ENCODE measurements at places on chromosomes 5 and 9.

GRCh38 chr5:134576386-134577021, 51.0 kb downstream of the JADE2 start:
- DNase-seq = no peak

GRCh38 chr5:89179731-89180130, 296.7 kb upstream of the MEF2C start:
- DNase-seq = no peak

DNA sequence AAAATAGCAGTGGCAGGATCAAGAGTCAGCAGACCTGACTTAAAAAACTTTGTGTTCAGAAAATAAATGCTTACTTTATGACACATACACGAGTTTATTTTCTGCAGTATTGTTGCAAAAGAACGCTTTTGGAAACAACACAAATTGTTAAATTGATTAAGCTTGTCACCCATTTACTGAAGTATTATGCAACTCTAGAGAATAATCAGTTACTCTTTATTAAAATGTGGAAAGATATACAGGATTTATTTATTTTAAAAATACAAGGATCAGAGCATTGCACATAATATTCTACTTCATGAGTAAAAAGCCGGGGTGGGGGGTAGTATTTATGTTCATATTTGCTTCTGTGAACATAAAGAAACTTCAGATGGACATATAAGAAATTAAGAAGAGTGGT, 20.0 kb downstream of the FYB1 start:
- DNase-seq = no peak

GRCh38 chr5:307794-308579, 13.5 kb upstream of the AHRR start:
- DNase-seq = no peak

- no peak for DNase-seq
Measured at GRCh38 chr5:10140195-10140973, 109.3 kb downstream of the ATPSCKMT start.

DNA sequence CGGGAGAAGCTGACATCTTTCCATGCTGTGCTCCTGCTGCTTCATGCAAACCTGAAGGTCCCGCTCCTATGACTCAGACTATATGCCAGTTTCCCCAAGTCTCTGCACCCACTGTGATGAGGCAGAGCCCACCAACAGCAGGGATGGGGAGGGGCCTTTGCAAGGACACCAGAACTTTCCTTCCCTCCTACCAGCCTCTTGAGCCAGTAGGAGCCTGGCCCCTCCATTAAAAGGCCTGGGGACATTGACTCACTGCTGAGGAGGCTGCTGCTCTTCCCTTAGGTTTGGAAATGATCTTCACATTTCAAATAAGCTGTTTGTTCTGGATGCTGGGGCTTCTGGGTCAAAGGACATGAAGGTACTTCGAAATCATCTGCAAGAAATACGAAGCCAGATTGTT, 26.1 kb upstream of the CTSL start:
- no peak for DNase-seq

- no peak for DNase-seq
Measured at GRCh38 chr9:83475741-83476140, 62.5 kb downstream of the FRMD3 start.

GRCh38 chr5:151663617-151664293, 23.0 kb downstream of the SPARC start:
- DNase-seq = no peak

DNA sequence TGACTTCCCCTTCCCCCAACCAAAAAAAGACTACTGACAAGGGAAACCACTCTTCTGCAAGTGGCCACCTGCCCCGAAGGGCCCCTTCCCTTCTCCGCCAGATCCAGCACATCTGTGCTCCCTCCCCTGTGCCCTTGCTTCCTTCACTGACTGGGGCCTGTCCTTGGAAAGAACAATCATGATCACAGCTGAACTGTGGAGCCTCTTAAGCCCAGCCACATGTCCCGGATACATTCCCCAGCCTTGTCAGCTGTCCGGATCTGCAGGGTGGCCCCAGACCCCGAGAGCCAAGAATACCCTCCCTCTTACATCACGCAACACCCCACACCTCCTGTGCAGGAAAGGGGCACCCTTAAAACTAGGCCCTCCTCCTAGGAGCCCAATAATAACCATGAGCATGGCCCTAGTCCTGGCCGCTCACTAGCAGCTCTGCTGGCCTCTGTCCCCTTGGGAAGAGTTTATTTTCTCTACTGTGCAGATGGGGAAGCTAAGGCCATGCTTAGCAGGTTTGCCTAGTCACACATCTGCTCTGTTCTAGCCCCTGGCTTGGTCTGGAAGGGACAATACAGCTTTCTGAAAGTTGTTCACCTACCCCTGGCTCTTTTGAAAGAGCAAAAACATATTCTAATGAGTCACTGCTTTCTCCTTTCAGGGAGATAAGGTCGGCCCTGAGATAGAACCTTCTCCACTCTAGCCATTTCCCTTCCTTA, 3.8 kb downstream of the SPRY4 start:
- no peak for DNase-seq

DNA sequence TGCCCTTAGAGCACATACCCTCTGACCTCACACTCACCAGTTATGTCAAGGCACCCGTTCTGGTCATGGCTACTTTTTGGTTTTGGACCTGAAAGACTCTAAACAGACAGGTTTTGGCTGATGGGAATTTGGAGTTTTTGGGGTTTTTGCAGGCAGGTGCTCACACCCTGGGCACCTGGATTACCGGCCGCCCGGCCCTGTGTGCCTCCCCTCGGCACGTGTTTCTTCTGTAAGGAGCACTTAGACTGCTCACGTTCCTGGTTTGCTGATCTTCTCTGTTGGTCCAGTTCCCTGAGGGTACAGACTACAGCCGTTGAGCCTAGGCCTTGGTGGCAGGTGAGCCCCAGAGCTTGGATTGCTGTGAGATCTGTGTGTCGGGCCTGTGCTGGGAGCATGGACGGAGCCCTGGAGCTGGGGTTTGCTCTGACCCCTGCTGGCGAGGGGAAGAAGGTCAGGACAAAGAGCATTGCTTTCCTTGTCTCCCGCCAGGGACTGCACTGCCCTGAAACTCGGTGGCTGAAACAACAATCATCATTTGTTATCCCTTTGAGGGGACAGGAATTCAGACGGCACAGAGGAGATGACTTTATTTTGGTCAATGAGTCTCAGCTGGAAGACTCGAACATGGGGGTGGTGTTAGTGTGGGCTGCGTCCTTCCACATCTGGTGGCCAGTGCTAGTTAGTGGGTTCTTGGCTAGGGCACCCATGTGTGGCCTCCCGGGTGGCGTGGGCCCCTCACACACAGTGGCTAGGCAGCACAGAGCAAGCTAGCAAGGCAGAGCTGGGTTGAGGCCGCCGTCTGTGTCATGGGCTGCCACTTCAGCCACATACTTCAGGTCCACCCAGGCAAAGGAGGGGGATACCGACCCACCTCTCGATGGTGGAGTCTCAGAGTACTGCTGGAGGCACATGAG, 76.4 kb downstream of the EHMT1 start:
- DNase-seq = no peak

- no peak for DNase-seq
Measured at GRCh38 chr9:112013266-112013665, 116.7 kb downstream of the UGCG start.

DNA sequence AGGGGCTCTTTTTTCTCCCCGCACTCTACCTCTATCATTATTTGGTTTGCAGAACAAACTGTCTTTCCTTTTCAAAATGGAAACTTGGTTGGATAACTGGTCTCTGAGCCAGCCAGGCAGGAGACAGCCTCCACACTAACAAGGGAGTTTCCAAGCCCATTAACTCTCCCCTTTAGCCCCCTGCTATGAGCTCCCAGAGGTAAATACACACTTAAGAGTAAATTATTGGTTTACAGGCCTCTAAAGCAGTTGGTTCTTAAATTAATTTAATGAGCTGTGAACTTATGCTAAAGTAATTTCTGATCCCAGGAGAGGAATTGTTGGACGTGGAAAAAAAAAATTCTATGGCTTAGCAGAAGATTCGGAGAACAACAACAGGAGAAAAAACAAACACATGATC, 30.3 kb downstream of the EPB41L4A start:
- no peak for DNase-seq

- DNase-seq = no peak
Measured at GRCh38 chr5:40399349-40399748, 280.4 kb upstream of the PTGER4 start.

DNA sequence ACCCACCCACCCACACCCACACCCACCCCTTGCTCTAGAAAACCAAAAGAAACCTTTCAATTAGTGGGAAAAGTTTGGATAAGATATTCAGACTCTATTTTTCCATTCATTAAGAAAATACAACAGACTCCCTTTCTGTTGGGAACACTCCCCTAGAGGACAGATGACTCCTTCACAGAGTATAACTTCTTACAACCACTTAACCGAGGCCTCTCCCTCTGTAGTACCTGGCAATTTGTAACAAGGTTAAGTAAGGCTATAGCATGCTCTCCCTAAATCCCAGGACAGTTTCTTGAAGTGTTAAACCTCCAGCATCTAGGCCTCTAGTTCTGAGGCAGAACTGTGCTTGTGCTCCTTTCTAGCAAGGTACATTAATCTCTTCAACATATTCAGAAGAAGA, 75.9 kb upstream of the NR5A1 start:
- DNase-seq = no peak

DNA sequence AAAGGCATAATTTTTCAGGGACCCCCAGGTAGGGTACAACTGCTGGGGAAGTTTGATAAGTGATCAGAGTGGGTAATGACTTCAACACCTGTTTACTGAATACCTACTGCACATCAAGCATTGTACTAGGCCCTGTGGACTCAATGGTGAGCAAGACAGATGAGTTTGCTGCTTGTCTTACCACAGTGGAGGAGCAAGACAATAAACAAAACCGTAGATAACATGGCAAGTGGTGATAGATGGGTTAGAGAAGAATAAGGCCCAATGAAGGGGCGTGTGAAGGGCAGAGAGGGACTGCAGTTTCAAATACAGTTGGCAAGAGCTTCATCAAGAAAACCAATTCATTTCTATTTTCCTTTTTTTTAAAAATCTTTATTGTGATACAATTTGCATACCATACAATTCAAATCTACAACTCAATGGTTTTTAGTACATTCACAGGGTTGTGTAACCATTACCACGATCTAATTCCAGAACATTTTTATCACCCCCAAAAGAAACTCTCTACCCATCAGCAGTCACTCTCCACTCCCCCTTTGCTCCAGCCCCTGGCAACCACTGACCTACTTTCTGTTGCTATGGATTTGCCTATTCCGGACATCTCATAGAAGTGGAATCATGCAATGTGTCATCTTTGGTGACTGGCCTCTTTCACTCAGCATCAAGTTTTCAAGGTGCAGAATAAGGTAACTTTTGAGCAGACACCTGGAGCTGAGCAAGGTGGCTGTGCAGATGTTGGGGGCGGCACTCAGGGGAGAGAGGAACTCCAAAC, 31.9 kb upstream of the HAND1 start:
- no peak for DNase-seq

GRCh38 chr9:134968011-134968822, 50.5 kb upstream of the FCN1 start:
- no peak for DNase-seq

- no peak for DNase-seq
Measured at GRCh38 chr9:135145312-135145711, 57.8 kb downstream of the OLFM1 start.

DNA sequence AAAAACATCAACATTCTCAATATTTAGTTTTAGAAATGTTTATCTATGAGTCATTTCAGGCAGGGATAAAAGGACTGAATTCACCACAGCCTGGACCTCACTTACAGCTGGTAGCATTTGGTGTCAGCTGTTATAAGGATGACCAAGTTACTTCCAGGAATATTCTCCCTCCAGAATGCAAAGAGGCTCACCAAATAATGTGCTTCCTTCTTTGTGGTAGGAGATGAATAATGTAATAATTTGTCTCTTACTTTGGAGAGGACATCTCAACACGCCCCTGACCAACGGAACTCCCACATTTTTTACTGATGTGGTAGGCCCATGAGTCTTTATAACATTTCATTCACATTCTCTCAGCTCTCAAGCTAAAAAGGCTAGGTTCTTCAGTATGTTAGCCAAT, 825.9 kb upstream of the GRAMD2B start:
- DNase-seq = no peak

- no peak for DNase-seq
Measured at GRCh38 chr9:15403155-15403554, 19.5 kb upstream of the SNAPC3 start.

GRCh38 chr5:389891-390622, 52.9 kb upstream of the EXOC3 start:
- no peak for DNase-seq

DNA sequence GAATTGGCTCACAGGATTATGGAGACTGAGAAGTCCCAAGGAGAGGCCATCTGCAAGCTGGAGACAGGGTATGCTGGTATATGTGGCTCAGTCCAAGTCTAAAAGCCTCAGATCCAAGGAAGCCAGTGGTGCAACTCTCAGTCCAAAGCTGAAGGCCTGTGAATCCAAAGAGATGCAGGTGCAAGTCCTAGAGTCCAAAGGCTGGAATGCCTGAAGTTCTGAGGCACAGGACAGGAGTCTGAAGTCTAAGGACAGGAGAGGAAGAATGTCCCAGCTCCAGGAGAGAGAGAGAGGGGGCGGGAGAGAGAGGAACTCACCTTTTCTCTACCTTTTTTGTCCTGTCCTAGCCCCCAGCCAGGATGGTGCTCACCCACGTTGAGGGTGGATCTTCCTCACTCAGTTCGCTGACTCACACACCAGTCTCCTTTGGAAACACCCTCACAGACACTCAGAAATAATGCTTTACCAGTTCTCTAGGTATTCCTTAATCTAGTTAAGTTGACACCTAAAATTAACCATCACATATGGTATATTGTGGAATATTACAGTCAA, 49.6 kb downstream of the KCNN2 start:
- no peak for DNase-seq
